ENCODE measurements at places on chromosomes 7 and 10.

- no peak for DNase-seq
Observed at GRCh38 chr7:24728121-24728500, 29.2 kb downstream of the GSDME start.

GRCh38 chr7:151109094-151110048 lies 23.1 kb downstream of the AGAP3 start:
- DNase-seq: no peak

DNA sequence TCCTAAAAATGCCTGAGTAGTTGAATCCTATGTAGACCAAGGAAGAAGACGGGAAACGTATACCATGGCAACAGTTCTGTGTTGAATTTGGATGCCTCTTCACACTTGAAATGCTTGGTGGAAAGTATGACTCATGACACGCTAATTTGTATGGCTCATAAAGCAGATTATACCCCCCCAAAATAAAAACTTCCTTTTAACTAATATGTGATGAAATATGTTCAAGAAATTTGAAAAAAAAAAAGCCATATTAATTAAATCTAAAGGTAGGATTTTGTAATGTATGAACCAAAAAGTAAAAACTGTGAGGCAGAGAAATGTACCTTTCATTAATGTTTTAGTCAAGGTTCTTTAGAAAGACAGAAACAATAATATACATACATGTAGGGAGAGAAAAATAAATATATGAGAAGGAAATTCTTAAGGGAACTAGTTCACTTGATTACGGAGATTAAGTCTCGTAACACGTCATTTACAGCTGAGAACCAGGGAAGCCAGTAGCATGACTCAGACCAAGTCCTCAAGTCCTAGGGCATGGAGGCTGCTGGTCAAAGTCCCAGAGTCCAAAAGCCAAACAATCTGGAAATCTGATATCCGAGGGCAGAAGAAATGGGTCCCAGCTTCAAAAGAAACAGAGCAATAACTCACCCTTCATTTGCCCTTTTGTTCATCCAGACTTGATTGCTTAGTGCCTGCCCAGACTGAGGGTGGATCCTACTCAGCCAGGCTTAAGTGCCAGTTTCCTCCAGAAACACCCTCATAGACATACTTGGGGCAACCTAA lies 485.1 kb downstream of the SEMA3D start:
- no peak for DNase-seq

DNA sequence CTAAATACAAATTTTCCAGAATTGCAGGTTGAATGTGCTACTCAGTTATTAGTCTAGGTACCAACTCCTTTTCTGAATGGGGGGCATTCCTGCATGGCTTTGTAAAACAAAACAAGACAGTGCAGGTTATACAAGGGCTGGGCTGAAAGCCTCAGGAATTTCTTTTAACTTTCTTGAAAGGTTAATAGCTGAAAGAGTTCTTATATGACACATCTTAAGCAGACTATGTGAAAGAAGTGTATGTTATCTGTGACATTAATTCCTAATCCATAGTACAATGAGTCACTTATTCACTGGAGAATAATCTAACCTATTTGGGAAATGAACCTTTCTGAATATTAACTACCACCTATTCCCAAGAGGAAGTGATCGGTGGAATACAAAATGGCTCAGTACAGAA lies 115.6 kb upstream of the FAM133B start:
- no peak for DNase-seq

GRCh38 chr10:44301781-44302355 lies 83.0 kb downstream of the CXCL12 start:
- no peak for DNase-seq

DNA sequence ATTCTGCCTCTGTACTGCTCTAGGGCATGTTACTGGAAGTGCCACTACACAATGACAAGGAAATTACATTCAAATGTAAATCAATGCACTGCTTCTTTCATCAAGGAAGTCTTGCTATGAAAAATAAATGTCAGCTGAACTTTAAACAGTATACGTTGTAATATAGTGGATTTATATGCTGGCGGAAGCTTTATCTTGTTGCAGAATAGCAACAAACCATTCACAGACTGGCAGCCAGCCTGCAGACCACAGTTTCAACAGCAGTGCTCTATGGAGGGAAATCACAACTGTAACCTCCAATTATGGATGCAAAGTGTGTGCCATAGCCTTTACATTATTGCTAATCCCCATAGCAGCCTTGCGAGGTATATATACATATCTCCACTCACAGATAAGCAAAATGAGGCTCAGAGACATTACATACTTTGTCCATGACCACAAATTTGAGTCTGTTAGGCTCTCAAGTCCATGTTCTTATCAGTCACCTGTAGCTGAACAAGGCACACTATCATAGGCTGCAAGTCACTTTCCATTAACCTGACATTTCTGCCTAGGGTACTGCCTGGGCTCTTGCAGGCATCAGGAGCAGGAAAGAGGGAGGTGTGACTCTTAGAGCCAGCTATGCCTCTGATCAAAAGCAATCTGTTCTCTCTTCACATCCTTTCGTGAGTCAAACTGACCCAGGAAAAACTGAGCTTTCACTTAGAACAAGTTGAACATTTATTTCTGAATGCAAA lies 22.6 kb downstream of the COL28A1 start:
- DNase-seq: no peak

DNA sequence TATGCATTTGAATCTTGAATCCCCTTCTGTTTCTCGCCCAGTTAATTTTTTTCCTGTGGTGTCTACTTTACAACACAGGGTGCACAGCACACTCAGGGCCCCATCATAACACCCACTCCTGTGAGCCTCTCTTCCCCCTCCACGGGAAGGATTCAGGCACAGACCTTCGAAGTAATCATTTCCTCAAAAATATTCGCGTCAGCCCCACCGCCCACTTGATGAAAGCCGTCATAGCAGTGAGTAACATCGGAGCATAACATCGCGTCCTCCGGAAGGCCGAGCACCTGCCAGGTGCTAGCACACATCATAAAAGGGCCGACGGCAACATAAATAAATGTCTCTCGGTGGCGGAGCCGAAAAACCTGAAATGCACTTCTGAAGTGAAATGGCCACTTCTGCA lies 201.7 kb upstream of the ADARB2 start:
- DNase-seq: peak; percentile 73

DNA sequence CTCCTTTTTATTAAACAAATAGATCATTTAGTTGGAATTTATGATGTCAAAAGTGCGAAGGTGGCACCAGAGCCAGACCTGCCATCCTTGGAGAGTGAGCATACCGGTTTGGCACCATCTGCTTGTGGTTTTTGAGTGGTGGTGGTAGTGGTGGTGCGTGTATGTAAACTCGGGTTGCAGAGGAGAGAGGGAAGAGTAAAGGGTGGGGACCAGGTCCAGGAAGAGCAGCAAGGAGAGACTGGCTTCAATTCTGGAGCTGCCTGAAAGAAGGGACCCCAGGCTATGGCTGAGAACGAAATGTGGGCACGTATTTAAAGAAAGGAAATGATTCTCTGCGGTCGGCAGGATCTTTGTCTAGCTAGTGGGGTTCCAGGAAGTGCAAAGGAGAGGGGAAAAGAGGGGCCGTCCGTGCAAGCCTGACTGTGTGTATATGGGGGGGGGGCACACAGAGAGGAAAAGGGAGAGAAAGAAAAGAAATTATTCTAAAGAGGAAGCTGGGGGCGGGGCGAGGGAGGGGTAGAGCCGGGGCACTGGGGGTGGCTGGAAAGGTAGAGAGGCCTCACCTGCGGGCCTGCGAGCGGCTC lies 448 bp upstream of the GOLGA7B start:
- DNase-seq: no peak

DNA sequence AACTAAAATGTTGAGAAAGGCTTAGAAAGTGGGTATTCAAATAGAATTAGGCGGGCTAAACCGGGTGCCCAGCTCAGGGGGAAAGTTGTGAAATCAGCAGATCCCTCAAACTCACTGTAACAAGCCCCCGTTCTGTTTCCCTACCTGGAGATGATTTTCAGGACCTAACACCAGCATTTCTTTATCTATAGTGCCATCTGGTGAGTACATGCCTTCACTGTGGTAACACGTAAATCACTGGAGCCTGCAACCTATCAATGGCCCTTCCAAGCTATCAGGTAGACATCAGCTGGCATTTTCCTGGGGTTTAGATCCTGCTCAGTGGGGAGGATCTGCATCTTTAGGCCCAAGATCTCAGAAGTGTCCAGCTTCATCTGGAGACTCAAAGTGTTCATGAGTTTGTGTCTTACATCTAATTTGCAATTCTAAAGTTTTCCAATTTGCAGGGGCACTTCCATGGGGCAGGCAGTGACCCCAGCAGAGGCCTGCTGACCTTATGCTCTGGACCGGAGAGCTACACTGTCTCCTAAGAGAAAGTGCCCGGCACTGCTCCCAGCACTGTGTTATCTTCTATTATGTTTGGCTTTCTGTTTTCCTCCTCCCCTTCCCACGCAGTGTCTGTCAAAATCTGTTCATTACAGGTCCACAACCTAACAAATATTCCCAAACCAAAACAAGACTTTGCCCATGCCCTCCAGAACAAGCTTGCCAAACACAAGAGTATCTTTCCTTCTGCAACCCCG lies 132.5 kb downstream of the LSM5 start:
- DNase-seq: no peak
